ENCODE measurements at places on chromosomes 11 and 22. TPM values are rescaled to one million over a fixed set of nuclear protein-coding genes. Genes with fewer than 3 reads are reported as not detected.
A peak's percentile ranks its signal among the peaks of the same experiment; 100 is the strongest.

- H3K27ac ChIP-seq = no peak overlapping the region
- H3K4me1 ChIP-seq = no peaks in the 10 kb centered on the region
- H3K27me3 ChIP-seq = peaks cover 18% of the 10 kb centered on the region
- no peaks in the 10 kb centered on the region for H3K36me3 ChIP-seq
- H3K4me3 ChIP-seq = no peak overlapping the region
Observed at GRCh38 chr11:130370845-130371590, 56.3 kb upstream of the ZBTB44 start.

GRCh38 chr11:76206327-76207081 lies at the start of gene WNT11:
Gene WNT11 (minus strand): TSS chr11:76206502. CDS start chr11:76206407, 95 bp downstream.
- H3K27ac ChIP-seq = no peak within 1 kb of the TSS
- peaks cover 42% of the 10 kb centered on the region for H3K4me1 ChIP-seq
- H3K27me3 ChIP-seq = peaks cover 13% of the 10 kb centered on the region
- no peaks in the 10 kb centered on the region for H3K36me3 ChIP-seq

DNA sequence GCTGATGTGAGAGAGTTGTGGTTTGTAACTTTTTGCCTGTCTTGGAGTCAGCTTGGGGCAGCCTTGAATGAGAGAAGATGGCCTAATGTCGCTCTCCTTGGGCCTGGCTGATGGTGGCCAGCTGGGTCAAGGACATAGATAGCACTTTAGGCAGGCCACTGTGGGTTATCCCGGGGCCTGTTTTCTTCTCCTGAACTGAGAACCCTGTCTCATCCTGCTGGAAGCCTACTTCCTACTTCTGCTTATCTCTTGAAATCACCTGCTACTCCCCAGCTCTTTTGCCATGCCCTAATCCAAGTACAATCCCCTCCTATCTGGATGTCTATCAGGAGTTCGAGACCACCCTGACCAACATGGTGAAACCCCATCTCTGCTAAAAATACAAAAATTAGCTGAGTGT lies 49.5 kb downstream of the OSBP2 start:
- no peak for DNase-seq
- H3K36me3 ChIP-seq = no peaks in the 10 kb centered on the region

DTX4 gene
- 7.6 TPM for total RNA-seq

- no peaks in the 10 kb centered on the region for H3K27me3 ChIP-seq
- H3K4me1 ChIP-seq = no peaks in the 10 kb centered on the region
- H3K4me3 ChIP-seq = no peak overlapping the region
- H3K36me3 ChIP-seq = no peaks in the 10 kb centered on the region
- DNase-seq = no peak
- H3K27ac ChIP-seq = no peak overlapping the region
Observed at GRCh38 chr22:22536916-22537315, 16.8 kb upstream of the ZNF280A start.

OR8D4 gene
- not detected for total RNA-seq

- no peak overlapping the region for H3K4me3 ChIP-seq
- H3K27ac ChIP-seq = no peak overlapping the region
- DNase-seq = no peak
- H3K36me3 ChIP-seq = no peaks in the 10 kb centered on the region
Observed at GRCh38 chr11:106031202-106031810, 9.3 kb upstream of the MSANTD4 start.

DNA sequence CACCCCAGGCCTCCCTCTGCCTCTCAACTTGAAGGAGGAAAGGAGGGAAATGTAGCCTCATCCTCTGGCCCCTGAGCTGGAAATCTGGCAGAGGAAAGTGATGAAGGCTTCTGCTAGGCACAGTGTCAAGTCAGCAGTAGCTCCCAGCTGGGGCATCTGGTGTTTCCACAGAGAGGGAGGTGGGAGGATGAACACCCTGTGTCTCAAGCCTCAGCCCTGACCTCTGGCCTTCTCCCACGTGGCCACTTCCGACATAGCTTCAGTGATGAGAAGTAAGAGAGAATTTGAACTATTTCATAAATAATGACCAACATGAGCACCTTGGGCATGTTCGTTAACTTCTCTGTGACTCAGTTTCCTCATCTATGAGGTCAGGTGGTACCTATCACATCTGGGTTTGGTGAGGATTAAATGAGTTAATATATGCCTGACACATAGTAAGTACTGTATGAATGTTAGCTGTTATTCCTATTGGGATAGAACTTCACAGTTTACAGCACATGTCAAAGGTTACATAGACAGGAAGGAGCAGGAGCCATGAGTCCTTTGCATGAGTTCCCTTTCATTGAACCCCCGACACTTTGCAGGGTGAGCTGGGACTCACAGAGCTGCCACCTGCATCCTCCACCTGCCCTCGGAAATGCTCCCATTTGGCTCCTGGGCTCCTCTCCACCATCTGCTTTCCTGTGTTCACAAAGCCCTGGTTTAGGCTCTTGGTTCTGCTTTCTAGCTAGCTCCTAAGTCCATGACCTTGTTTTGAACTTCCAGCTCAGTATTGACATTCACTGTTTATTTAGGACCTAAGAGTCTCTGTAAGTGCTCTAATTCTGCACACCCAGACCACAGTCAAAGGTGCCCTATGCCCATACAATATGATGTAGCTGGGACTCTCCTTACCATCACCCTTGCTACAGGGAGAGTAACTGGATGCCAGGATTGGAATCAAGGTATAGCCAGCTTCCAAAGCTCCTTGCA lies 61.7 kb downstream of the CSNK2A3 start:
- DNase-seq = no peak
- no peaks in the 10 kb centered on the region for H3K36me3 ChIP-seq
- H3K27ac ChIP-seq = no peak overlapping the region
- H3K27me3 ChIP-seq = no peaks in the 10 kb centered on the region
- no peaks in the 10 kb centered on the region for H3K4me1 ChIP-seq

DNA sequence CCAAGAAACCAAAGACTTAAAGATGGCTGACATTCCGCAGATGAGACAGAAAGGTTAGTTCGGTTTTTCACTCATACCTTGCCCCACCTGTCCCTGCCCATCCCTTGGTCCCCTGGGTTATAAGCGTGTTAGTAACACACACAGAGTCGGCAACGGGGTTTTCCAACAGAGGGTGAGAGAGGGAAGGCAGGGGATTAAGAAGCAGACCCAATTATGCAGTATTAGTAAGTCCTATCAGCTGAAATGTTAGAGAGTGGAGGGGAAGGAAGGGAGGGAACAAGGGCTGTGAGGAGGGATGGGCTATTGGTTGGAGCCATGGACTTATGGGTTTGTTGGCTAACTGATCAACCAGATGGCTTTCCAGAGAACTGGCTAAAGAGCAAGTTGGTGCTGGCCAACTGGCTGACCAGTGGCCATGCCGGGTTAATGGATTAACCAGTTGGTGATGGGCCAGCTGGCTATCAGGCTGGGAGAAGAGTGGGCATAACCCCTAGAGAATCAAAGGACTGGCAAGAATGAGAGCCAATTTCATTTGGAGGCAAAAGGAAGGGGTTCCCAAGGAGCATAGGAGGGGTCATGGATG lies 45.5 kb downstream of the NRXN2 start:
- H3K36me3 ChIP-seq = no peaks in the 10 kb centered on the region
- H3K4me1 ChIP-seq = peaks cover 9% of the 10 kb centered on the region
- no peak for DNase-seq
- H3K27me3 ChIP-seq = peaks cover 52% of the 10 kb centered on the region

DNA sequence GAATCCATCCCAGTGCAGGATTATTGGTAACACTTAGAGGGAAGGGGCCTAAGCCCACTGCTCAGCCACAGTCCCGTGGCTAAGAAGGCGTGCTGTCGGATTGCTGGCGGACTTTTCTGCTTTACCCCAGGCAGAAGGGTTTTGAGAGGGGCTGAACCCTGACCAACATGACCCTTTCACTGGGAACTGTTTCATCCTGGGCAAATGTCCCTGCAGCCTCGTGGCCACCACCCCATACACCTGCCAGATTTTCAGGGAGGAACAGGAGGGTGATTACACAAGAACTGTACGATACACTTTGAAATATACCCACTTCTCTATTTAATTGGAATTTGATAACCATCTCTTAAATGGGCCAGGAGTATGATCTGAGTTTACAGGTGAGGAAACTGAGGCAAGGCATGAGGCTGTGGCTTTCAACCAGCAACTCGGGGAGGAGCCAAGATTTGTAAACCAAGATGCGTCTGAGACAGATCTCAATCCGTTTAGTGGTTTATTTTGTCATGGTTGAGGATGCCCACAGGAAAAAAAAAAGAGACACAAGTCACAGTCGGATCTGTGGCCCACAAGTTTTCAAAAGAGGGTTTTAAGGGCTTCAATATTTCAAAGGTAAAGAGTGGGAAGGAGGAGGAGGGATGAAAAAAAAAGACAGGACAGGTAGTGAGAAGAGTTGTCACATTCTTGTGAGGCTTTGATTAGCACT lies 6.1 kb upstream of the APOL3 start:
- no peaks in the 10 kb centered on the region for H3K4me1 ChIP-seq
- no peak for DNase-seq
- H3K36me3 ChIP-seq = no peaks in the 10 kb centered on the region

DNA sequence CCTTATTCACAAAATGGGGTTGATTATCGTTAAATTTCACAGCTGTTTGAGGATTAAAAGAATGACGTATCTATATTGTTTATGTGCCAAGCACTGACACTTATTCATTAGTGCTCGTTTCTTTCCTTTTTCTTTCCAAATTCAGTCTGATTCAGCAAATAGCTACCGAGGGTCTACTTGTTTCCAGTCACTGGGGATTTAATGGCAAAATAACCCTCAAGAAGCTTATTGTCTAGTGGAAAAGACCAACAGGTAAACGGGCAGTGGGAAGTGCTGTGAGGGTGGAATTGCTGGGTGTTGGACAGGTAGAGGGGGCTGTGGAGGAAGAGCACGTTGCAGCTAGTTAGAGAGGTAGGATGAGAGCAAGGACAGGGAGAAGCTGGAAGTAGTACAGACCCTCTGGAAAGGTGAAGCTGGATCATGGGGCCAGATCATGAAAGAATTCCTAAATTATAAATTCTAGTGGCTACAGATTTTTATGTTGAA lies 48.3 kb upstream of the BIRC3 start:
- peaks cover 17% of the 10 kb centered on the region for H3K4me1 ChIP-seq
- peak overlapping the region; percentile 29 for H3K4me3 ChIP-seq
- no peak for DNase-seq

- no peak overlapping the region for H3K4me3 ChIP-seq
- H3K27me3 ChIP-seq = no peaks in the 10 kb centered on the region
- DNase-seq = no peak
- H3K4me1 ChIP-seq = no peaks in the 10 kb centered on the region
- no peak overlapping the region for H3K27ac ChIP-seq
- no peaks in the 10 kb centered on the region for H3K36me3 ChIP-seq
Observed at GRCh38 chr11:37504921-37505320, 906.9 kb upstream of the RAG2 start.

GRCh38 chr11:47961383-47961782 lies 19.0 kb upstream of the PTPRJ start:
- no peak overlapping the region for H3K4me3 ChIP-seq
- no peaks in the 10 kb centered on the region for H3K36me3 ChIP-seq
- H3K27ac ChIP-seq = no peak overlapping the region
- DNase-seq = peak; percentile 43

DNA sequence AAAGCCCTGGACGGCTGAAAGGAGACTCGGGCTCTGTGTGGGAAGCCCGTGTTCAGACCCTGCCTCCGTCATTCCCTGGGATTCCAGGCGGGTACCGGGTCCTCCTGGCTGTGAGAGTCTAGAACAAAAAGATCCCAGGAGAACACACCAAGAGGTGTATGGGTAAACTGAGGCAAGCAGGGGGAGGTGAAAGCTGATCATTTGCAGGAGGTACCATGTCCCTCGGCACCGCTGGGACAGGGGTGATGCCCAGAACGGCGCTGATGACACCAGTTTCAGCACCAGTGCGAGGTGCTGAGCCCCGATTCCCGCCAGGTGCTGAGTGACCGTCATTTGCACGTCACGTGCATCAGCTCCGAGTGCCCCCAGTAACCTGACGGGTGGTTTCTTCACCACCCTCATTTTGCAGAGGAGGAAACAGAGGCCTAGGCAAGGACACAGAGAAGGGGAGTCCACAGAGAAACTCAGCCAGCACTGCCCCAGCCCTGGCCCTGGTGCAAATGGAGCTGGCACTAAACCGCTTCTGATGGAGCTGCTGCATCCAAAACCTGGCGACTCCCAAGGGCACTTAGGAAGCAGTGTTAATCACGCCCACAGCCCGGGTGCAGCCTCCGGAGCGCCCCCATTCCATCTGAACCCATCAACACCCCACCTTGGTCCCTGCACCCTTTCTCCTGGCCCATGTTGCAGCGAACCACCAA lies 16.8 kb downstream of the MACROD1 start:
- H3K27me3 ChIP-seq = no peaks in the 10 kb centered on the region
- DNase-seq = no peak
- H3K36me3 ChIP-seq = no peaks in the 10 kb centered on the region
- no peak overlapping the region for H3K27ac ChIP-seq

DNA sequence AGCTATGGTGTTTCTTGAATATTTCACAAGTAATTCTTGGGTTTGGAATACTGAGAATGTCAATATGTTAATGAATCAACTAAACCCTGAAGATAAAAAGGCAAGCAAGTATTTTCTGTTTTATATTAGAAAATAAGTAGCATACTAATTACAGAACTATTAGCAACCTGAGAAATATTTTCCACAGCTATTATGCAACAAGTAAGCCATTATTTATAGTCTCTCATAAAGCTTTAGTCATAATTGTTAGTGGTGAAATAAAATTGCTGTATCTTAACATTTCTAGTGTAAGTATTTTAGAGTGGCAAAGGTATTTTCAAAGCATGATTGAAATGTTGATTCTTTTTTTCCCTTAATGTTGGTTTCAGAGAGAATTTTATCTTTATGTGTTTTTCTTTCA lies 53.3 kb downstream of the FAR1 start:
- no peak overlapping the region for H3K27ac ChIP-seq
- H3K36me3 ChIP-seq = peaks cover 19% of the 10 kb centered on the region
- H3K27me3 ChIP-seq = no peaks in the 10 kb centered on the region
- no peak for DNase-seq

DNAJB7 gene
- not detected for total RNA-seq

DNA sequence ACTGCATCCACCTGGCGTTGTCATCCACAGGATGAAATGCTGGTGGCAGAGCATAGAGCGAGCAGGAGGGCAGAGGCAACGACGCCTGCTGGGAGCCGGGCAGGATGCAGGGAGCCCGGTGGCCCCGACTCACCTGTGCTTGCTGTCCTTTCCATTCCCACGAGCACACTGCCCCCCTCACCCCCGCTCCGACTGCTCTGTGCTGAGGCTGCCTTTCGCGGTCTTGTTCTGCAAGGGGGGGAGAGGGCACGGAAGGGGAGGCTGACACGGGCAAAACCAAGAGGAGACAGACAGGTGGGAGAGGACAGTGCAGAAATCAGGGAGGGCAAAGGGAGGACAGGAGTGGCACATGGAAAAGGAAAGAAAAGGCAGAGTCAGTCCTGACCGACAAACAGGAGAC lies 37.9 kb upstream of the CYP2D6 start:
- H3K4me3 ChIP-seq = no peak overlapping the region
- no peak overlapping the region for H3K27ac ChIP-seq
- no peak for DNase-seq

DNA sequence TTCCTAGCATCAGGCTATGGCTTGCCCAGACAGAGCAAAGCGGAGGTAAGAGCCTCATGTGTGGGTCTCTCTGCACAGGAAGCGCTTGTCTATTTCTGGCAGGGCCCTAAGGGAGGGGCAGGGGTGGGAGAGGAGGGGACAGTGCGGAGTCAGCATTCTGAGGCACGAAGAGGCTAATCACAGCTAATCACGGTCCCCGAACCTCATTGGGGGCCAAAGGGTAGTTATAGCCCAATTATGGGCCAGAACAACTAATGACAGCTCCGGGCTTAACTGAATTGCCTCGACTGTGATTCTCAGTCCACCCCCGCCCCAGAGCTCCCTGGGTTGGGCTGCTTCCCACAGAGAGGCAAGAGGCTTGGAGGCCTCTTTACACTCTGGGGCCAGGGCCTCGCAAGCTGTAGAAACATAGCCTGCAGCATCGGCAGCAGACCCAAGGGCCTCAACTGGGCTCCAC lies 72.7 kb upstream of the PRDM11 start:
- no peak overlapping the region for H3K4me3 ChIP-seq
- H3K27me3 ChIP-seq = peaks cover 15% of the 10 kb centered on the region
- no peaks in the 10 kb centered on the region for H3K4me1 ChIP-seq
- DNase-seq = no peak
- H3K36me3 ChIP-seq = no peaks in the 10 kb centered on the region

All from HCT116 (cell line).